ENCODE measurements at places on chromosomes 11 and 22. TPM values are rescaled to one million over a fixed set of nuclear protein-coding genes. Genes with fewer than 3 reads are reported as not detected.

The OR52K1 gene
- total RNA-seq = not detected

The GLYATL1 gene
- total RNA-seq = not detected

DNA sequence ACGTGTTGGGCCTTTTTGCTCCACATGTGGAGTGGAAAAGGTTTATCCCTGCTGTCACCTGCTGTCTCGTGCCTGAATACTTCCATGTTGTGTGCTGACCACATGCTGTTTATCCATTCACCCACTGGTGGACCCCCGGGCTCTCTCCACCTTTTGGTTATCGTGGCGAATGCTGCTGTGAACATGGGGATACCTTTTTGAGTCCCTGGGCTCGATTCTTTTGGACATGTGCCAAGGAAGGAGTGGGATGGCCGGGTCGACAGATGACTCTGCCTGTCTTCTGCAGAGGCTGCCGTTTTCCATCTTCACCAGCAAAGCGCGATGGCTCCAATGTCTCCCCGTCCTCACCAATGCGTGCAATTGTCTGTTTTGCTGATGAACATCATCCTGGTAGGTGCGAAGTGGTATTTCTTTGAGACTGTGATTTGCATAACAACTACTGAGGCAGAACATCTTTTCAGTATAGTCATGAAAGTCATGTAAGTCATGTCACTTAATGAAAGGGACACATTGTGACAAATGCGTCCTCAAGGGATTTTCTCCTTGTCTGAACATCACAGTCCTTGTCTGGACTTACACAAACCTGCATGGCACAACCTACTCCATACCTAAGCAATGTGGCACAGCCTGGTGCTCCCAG is 758.7 kb downstream of the BRD1 start:
- H3K27me3 ChIP-seq = no peaks in the 10 kb centered on the region
- no peak overlapping the region for H3K4me3 ChIP-seq
- no peak overlapping the region for H3K27ac ChIP-seq
- H3K36me3 ChIP-seq = no peaks in the 10 kb centered on the region
- no peaks in the 10 kb centered on the region for H3K4me1 ChIP-seq
- no peak for DNase-seq

DNA sequence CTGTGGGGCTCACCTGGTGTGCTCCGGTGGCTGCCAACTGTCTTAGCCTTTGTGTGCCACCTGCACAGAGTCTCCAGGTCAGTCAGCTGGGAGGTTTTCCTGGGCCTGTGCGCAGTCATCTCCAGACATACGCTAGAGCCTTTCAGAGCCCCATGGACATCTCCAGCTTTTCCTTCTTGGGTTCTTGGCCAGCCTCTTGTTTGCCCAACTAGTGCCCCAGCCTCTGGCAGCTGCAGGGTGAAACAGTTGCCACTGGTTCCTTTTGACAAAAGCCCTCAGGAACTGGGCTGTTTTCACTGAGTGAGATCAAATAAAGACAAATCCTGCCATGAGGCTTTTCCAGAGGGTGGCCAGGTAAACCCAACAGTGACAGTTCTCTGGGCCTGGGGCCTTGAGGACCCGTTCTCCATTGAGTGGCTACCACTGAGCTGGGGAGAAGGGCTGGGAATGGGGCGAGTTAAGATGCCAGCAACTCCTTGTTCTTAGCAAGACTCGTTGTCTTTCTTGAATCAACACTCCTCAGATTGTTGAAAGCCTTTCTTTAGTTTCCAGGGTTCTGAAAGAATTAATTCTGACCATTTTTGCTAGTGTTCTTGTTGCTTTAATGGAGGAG is 16.7 kb upstream of the RANBP1 start:
- H3K27ac ChIP-seq = no peak overlapping the region
- H3K27me3 ChIP-seq = no peaks in the 10 kb centered on the region
- no peaks in the 10 kb centered on the region for H3K4me1 ChIP-seq
- DNase-seq = no peak
- H3K36me3 ChIP-seq = peaks cover 95% of the 10 kb centered on the region

The ADAMTS15 gene
- 23.9 TPM for total RNA-seq

DNA sequence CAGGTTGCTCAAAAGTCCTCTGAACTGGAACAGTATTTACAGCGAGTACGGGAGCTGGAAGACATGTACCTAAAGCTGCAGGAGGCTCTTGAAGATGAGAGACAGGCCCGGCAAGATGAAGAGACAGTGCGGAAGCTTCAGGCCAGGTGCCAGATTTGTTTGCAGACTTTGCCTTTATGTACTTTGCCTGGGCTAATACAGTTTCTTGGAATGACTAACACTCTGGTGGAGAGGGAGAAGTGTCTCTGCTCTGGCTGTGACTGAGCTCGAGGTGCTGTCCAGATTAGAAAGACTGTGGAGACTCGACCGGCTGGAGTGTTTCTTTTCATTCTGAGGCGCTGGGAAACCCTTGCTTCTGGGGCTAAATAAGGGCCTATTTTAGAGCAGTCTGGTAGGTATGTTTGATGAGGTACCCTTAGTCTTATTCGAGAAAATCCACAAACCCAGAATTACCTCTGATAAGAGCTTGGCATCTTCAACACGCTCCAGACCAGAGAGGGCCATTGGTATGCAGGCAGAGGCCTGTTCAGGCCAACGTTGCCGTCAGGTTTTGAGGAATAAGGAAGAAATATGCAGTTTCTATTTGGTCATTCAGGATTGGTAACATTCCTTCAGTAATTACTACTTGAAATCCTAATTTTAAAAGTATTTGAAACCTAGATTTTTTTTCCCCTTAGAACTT is 76.5 kb downstream of the SWAP70 start:
- DNase-seq = no peak
- H3K36me3 ChIP-seq = peaks cover 85% of the 10 kb centered on the region
- no peaks in the 10 kb centered on the region for H3K4me1 ChIP-seq
- no peak overlapping the region for H3K4me3 ChIP-seq
- H3K27ac ChIP-seq = peak overlapping the region; percentile 32

GRCh38 chr11:96012086-96012824 is 88.3 kb upstream of the MTMR2 start:
- peak overlapping the region; percentile 31 for H3K27ac ChIP-seq
- H3K4me1 ChIP-seq = no peaks in the 10 kb centered on the region
- no peaks in the 10 kb centered on the region for H3K36me3 ChIP-seq
- no peaks in the 10 kb centered on the region for H3K27me3 ChIP-seq
- peak; percentile 27 for DNase-seq

DNA sequence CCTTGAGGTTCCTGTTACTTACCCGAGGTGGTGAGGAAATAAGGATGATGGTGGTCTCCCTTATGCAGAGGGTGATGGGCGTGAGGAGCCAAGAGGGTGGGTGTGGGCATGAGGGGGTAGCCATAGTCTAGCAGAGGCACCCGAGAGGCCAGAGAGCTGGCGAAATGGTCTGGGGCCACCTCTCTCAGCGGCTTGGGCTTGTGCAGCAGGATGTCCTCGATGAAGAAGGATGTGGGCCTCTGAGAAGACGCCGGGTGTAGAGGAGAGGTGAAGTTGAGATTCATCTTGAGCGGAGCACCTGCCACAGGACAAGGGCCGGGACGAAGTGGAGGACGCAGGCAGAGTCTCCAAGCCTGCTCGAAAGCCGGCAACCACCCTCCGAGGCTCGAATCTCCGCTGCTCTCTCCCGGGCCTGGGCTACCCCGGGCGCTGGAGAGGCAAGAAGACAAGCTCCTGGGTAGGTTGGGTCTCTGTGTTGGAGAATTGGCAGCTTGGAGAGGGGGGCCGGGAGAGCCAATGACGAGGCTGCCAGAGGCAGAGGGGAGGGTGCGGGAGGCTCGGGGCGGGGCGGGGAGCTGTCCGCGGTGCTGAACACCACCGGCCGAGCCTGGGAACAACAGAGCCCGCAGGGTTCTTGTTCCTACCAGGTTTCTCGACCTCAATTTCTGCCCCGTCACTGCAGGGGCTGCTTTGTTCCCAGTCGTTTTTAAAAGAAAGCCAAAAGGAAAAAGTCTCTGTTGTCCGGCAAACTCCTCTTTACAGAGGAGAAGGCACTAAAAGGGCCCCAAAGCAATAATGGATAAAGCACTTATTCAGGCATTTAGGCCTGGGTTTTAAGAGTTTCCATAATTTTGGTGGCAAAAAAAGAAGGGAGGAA is at the start of gene BSX:
TSS of gene BSX (minus strand) at position 447 of the 877 bp plus-strand sequence. CDS start at position 284, 163 bp downstream.
- DNase-seq = no peak
- H3K4me1 ChIP-seq = no peaks in the 10 kb centered on the region
- H3K27ac ChIP-seq = no peak within 1 kb of the TSS
- H3K36me3 ChIP-seq = no peaks in the 10 kb centered on the region
- no peak within 1 kb of the TSS for H3K4me3 ChIP-seq

DNA sequence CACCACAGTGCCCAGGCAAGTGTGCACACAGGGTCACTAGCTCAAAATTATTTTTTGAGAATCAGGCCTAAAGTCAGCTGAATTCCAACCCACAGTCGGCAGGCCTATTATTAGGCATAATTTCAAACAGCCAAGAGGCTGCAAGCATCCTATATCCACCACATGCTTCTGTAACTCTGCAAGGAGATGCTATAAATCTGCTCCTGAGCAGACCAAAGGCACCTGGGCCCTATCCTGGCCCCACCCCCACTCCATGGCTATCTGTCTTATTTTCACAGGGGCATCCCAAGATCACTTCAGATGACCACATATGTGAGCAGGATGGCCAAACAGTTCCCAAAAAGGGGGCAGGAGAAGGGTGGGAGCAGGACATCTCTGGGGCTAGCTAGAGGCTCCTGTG is 44.6 kb downstream of the TCF20 start:
- no peak overlapping the region for H3K27ac ChIP-seq
- no peak overlapping the region for H3K4me3 ChIP-seq
- H3K27me3 ChIP-seq = no peaks in the 10 kb centered on the region
- DNase-seq = no peak
- peaks cover 44% of the 10 kb centered on the region for H3K4me1 ChIP-seq
- H3K36me3 ChIP-seq = no peaks in the 10 kb centered on the region

GRCh38 chr11:133860151-133860550 is 14.8 kb upstream of the SPATA19 start:
- H3K27ac ChIP-seq = no peak overlapping the region
- no peak overlapping the region for H3K4me3 ChIP-seq
- no peaks in the 10 kb centered on the region for H3K4me1 ChIP-seq
- DNase-seq = no peak

The MRGPRE gene
- not detected for total RNA-seq

GRCh38 chr11:111834432-111835163 is 36.8 kb downstream of the ALG9 start:
- H3K27ac ChIP-seq = no peak overlapping the region
- no peaks in the 10 kb centered on the region for H3K27me3 ChIP-seq
- no peak overlapping the region for H3K4me3 ChIP-seq
- no peak for DNase-seq
- peaks cover 59% of the 10 kb centered on the region for H3K36me3 ChIP-seq

GRCh38 chr11:21630934-21631478 is 561.9 kb upstream of the ANO5 start:
- no peak overlapping the region for H3K4me3 ChIP-seq
- H3K27me3 ChIP-seq = no peaks in the 10 kb centered on the region
- no peak for DNase-seq
- no peak overlapping the region for H3K27ac ChIP-seq
- H3K4me1 ChIP-seq = no peaks in the 10 kb centered on the region

The CDC42BPG gene
- total RNA-seq = 0.21 TPM

DNA sequence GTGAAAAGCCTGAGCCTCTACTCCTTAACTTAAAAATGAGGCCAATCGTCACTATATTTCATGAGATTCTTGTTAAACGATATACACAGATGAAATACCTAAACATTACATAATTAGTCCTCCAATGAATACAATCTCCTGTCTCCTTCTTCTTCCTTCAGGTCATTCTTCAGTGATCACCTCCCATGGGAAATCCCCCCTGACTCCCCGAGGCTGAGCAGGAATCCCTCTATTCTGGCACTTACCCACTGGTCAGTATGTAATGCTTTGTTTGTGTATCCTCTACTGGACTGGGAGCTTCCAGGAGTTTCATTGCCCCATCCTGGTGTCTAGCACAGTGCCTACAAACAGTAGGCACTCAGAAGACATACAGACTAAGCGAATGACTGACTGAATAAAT is 52.3 kb downstream of the RAB38 start:
- H3K27me3 ChIP-seq = no peaks in the 10 kb centered on the region
- no peak for DNase-seq
- no peaks in the 10 kb centered on the region for H3K36me3 ChIP-seq
- H3K4me1 ChIP-seq = no peaks in the 10 kb centered on the region
- H3K27ac ChIP-seq = no peak overlapping the region

GRCh38 chr11:110798201-110798900 is 86.1 kb upstream of the ARHGAP20 start:
- H3K4me3 ChIP-seq = no peak overlapping the region
- H3K36me3 ChIP-seq = no peaks in the 10 kb centered on the region
- no peak overlapping the region for H3K27ac ChIP-seq
- no peak for DNase-seq
- no peaks in the 10 kb centered on the region for H3K4me1 ChIP-seq
- H3K27me3 ChIP-seq = no peaks in the 10 kb centered on the region

The FAU gene
- 1,548 TPM for total RNA-seq

GRCh38 chr11:106399624-106400023 is 322.2 kb downstream of the AASDHPPT start:
- no peaks in the 10 kb centered on the region for H3K27me3 ChIP-seq
- H3K27ac ChIP-seq = no peak overlapping the region
- no peaks in the 10 kb centered on the region for H3K4me1 ChIP-seq

DNA sequence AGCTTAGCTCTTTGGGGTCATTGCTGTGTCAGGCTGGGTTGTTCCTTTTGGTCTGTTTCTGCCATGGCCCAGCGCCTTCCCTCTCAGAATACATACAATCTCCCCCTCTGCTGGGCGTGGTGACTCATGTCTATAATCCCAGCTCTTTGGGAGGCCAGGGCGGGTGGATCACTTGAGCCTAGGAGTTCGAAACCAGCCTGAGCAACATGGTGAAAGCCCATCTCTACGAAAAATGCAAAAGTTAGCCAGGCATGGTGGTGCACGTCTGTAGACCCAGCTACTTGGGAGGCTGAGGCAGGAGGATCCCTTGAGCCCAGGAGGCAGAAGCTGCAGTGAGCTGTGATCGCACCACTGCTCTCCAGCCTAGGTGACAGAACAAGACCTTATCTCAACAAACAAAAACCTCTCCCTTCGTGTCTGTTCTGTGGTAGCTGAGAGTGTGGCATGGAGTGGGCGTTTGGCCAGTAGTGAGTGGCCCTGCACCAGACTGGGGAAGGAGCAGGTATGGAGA is 46.7 kb upstream of the RAB1B start:
- no peak overlapping the region for H3K4me3 ChIP-seq
- no peak for DNase-seq
- H3K27ac ChIP-seq = no peak overlapping the region
- H3K4me1 ChIP-seq = peaks cover 3% of the 10 kb centered on the region

GRCh38 chr11:75320046-75320618 is 31.3 kb downstream of the ARRB1 start:
- peak overlapping the region; percentile 50 for H3K27ac ChIP-seq
- peaks cover 6% of the 10 kb centered on the region for H3K4me1 ChIP-seq
- no peak overlapping the region for H3K4me3 ChIP-seq
- no peak for DNase-seq
